ENCODE measurements at places on chromosomes 16 and 17.
A peak's percentile ranks its signal among the peaks of the same experiment; 100 is the strongest.

- DNase-seq: no peak
Measured at GRCh38 chr17:50269477-50270434, 4.5 kb upstream of the TMEM92 start.

GRCh38 chr17:43338886-43339516 lies 59.8 kb upstream of the ARL4D start:
- no peak for DNase-seq

- DNase-seq: no peak
Measured at GRCh38 chr17:78831688-78832540, 8.7 kb downstream of the USP36 start.

GRCh38 chr16:27924411-27925118 lies 138.9 kb downstream of the GSG1L start:
- DNase-seq: no peak

DNA sequence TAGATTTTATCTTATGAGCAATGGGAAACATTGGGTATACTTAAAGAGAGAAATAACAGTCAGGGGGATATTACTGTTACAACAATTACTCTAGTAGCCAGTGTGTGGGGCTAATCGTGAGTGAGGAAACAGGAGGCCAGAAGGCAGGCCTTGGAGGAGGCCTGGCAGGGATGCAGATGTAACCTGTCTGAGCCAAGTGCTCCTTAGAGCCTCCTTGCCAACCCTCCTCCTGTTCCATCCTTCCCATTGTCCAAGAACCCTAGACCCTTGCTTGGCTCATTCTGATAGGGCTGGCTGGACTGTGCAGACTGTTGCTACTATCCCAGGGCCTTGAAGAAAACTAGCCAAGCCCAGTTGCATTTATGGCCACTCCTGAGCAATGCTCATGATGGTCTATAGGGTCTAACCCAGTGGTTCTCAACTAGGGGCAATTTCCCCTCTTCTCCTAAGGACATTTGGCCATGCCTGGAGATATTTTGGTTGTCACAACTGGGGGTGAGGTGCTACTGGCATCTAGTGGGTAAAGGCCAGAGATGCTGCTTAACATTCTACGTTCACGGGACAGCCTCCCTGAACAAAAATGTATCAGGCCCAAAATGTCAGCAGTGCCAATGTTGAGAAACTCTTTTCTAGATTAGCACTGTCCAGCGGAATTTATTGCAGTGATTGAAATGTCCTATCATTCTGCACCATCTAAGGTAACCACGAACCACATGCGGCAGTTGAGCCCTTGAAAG lies 24.4 kb upstream of the WSCD1 start:
- DNase-seq: no peak

DNA sequence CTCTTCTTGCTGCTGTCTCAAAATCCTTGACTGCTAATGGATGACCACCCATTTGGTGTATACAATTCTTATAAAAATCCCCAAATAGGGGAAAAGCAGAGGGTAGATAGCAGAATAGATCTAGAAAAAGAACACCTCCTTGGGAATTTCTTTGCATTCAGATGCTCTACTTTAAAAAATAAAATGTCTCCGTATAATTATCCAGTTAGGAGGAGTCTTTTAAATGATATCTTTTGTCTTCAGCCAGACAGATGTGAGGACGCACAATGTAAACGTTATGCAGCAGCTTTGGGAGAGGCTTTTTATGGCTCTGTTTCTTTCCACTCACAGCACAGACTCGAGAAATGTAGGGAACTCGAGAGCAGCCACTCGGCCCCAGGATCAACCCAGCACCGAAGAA lies 300.2 kb downstream of the IRF8 start:
- no peak for DNase-seq

- no peak for DNase-seq
Measured at GRCh38 chr16:73015612-73016487, 32.1 kb downstream of the ZFHX3 start.

GRCh38 chr17:48472411-48473281 lies 42.6 kb upstream of the SKAP1 start:
- no peak for DNase-seq

DNA sequence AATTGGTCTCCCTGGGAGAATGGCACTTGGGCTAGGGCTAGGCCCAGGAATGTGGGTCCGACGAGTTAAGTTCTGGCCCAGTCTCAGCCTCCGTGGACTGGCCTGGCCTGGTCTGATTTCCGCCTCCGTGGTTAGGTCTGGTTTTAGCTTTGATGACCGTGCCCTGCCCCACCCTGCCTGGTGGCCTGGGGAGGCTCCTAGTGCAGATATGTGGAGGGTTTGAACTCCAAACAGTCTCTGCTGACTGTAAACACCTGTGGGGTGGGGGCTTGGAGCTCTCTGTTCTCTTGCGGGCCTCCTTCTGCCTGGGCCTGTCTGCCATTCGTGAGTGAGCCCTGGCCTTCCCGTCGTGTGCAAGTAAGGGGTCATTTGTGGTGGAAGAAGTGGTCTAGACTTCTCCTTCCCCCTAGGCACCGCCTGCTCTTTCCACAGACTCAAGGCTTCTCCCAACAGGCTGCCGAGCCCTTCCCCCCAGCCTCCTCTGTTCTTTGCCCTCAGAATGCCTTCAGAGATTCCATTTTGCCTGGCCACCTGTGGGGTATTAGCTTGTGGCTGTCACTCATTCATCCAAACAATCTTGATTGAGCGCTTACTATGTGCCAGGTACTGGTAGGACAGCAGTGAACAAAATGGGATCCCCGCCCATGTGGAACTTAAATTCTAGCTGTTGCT lies 1.6 kb downstream of the ATP6V0C start:
- DNase-seq: no peak

DNA sequence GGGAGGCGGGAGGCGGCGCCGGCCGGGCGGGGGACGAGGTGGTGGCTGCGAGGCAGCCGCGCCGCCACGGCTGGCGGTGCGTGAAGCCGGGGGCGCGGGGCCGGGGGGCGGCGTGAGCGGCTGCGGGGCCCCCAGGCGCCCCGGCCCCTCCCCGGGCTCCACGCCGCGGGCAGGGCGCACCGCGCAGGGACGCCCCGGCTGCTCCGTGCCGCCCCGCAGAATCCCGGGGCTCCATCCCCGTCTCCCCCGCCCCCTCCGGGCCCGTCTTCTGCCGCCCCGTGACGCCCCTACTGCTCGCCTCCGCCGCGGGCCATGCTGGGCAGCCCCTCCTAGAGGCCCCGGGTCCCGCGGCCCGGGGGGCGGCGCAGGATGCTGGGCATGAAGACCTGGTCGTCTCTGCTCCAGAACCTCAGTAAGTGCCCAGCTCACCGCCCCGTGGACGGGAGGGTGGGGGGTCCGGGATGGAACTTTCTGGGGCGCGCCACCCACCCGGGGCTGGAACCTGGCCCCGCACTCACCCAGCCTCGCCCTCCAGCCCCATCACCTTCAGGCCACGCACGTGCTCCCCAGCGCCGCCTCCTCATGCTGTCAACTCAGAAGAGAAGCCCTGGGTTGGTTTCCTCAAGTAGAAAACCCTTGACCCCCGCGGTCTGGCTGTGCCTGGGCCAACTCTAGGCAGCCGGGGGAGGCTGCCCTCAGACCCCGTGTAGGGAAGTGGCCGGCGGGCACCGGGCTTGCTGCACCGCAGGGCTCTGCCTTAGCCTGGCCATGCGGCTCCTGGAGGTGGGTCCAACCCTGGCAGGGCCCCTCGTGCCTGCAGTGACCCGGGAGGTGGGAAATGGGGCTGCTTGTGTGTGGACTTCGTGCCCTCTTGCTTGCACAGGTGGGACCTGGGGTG lies 150.2 kb upstream of the GSE1 start:
- DNase-seq: no peak

DNA sequence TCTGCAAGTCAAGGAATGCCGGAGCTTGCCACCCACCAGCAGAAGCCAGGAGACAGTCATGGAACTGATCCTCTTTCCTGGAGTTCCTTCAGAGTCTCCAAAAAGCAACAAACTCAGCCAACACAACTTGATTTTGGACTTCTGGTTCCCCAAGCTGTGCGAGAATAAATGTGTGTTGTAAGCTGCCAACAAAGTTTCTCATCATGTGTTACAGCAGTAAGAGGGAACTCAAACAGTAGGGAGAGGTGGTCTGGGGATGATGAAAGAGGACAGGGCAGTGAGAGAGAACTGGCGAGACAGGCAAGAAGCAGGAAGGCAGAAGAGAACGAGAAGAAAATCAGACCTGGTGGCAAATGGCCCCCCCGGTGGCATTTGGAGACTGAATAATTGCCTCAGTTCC lies 204.9 kb downstream of the MAF start:
- no peak for DNase-seq

DNA sequence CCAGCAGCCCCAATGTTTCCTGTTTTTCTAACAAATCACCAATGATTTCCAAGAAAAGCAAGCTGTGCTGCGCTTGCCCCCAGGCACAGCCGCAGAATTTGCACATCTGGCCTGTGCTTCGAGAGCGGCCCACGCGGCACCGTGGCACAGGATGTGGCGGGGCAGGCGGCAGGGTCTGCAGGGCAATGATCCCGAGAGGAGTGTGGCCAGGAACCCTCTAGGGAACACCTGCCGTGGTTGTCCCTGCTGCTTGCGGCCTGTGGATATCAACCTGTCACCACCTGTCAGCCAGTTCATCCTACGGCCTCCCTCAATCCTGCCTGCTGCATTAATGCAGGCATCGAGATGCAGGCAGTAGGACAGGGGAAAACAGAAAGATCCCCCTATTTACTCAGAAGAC lies 24.0 kb downstream of the PIK3R5 start:
- no peak for DNase-seq

DNA sequence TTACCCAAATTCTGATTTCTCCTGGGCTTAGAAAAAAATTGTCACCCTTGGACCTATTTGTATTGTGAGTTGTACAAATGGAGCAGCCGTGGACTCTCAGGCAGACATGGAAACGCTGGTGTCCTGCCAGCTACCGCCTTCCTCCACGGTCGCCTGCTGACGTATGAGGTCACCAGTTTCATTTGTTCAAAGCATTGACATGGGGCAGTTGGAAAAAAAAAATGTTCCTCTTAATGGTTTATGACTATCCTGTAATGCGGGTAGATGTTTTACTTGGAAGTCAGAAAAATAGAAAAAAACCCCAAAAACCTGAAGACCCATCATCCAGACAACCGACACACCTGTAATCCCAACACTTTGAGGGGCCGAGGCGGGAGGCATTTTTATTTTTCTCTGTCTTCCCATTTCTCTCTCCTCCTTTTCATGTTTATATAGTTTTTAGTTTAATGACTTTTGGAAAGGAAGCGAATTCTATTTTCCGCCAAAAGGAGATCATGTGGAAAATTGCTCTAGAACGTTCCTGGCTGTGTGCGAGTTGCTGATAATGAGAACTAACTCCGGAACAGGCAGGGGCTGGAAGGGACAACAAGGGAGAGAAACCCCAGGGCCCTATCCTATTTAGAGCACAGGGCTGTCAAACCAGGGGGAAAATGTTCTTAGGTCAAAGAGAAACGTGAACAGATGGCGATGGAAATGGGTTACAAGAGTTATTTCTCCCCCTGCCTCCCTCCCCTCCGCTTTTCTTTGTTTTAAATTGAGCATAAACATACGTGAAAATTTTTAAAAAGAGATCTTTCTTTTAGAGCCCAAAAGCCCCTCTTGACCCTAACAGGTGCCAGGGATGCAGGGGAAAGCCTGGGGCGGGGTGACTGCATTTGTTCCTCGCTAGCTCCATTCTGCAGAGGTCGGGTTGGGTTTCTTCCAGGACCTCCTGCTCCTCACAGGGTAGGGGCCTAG lies 13.7 kb downstream of the DNAH17 start:
- no peak for DNase-seq

DNA sequence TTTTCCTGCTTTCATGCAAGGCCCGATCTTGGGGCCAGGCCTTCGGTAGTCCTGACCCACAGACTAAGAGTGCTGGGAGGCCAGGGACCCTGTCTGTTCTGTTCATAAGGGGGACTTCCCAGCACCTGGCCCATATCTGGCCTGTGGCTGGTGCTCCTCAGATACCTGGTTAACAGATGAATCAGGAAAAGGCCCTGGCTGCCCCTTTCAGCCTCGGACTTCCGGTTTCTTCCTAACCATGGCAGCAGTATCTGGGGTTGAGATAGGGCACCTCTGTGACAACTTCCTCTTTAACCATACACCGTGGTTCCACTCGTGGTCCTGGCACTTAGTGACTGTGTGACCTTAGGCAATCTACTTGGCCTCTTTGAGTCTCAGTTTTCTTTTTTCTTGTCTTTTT lies 18.4 kb downstream of the PLCG2 start:
- peak; percentile 32 for DNase-seq

- peak; percentile 55 for DNase-seq
Measured at GRCh38 chr17:58337210-58337599, 8.6 kb upstream of the TSPOAP1 start.

DNA sequence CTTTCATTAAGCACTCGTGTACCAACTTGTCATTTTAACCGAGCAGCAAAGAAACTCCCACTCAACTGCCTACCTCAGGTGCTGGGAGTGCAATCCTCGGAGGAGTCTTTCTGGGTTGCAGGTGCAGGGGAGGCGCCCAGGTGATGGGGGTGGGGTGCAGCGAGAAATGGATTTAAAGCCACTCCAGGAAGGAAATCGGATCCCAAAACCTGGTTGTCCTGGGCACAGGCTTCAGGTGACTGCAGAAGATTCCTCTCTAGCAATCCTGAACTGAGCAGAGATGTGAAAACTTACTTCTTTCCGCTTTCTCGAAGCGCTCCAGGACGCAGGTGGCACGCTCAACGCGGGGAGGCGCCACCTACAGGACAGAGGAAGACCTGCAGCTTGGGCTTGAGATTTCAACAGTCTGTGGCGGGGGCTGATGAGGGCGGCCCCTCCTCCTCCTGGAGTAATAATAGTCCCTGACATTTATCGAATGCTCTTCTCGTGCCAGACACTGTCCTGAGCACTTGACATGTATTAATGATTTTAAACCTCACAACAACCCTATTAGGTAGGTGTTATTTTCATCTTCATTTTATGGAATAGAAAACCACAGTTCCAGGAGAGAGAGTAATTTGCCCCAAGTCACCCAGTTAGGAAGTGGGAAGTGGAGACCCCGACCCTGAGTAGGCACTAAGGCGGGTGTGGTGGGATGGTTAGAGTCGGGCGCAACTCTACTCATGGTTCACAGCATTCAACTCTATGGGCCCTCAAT lies 27.2 kb upstream of the SKAP1 start:
- no peak for DNase-seq

DNA sequence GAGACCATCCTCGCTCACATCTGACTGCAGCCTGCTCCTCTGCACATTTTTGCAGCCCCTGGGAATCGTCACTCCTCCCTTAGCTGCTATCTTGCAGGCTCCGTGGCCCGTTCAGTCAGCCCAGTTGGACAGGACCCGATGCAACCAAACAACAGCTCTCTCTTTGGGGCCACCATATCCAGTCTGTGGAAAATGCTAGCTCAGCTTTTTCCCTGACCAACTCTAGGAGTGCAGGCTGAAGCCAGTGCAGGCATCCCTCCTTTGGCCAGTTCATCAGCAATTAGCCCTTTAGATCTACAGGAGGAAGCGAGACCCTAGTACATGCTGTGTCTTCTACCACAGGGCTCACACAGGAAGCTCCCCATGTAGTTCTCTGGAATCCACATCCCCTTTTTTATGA lies 182.1 kb downstream of the HS3ST3A1 start:
- DNase-seq: no peak

- DNase-seq: no peak
Measured at GRCh38 chr17:21379080-21379711, 3.0 kb downstream of the KCNJ12 start.

- DNase-seq: peak; percentile 83
Measured at GRCh38 chr16:14629919-14630619, at the start of gene PARN. Gene PARN, minus strand, starts transcription at chr16:14630260. Its CDS starts 135 bp downstream, at chr16:14630125.

- DNase-seq: no peak
Measured at GRCh38 chr16:2825049-2825742, 4.9 kb upstream of the ZG16B start.

GRCh38 chr17:33113991-33114370 lies 122.3 kb downstream of the SPACA3 start:
- no peak for DNase-seq

GRCh38 chr16:77308163-77308561 lies 109.0 kb downstream of the SYCE1L start:
- no peak for DNase-seq

- DNase-seq: no peak
Measured at GRCh38 chr17:78974635-78975591, 4.8 kb downstream of the LGALS3BP start.
